Hematopoietic multipotent progenitor cell treated with erythropoietin and hydrocortisone succinate and interleukin-3 and kit ligand, for 15 days (in vitro differentiated cells): ENCODE measurements at places on chromosomes 1 and 21.

- DNase-seq = no peak
Observed at GRCh38 chr1:222182641-222183040, 365.3 kb downstream of the HHIPL2 start.

DNA sequence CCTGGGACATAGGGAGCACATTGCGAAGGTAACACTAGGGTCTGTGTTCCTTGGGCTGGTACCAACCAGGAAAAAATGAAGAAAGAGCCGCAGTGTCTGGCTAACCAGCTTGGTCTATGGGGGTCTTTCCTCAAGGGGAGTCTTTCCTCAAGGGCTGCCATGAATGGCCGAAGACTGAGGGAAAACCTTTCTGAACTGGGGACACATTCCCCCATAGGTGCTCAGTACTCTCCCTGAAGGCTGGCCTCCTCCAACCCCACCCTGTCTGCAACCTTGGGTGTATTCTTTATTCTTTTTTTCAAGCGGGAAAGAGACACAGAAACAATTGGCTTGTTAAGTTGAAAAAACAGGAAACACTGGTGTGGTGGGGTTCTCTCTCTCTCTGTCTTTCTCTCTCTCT, 200.5 kb downstream of the BACH1 start:
- no peak for DNase-seq

DNA sequence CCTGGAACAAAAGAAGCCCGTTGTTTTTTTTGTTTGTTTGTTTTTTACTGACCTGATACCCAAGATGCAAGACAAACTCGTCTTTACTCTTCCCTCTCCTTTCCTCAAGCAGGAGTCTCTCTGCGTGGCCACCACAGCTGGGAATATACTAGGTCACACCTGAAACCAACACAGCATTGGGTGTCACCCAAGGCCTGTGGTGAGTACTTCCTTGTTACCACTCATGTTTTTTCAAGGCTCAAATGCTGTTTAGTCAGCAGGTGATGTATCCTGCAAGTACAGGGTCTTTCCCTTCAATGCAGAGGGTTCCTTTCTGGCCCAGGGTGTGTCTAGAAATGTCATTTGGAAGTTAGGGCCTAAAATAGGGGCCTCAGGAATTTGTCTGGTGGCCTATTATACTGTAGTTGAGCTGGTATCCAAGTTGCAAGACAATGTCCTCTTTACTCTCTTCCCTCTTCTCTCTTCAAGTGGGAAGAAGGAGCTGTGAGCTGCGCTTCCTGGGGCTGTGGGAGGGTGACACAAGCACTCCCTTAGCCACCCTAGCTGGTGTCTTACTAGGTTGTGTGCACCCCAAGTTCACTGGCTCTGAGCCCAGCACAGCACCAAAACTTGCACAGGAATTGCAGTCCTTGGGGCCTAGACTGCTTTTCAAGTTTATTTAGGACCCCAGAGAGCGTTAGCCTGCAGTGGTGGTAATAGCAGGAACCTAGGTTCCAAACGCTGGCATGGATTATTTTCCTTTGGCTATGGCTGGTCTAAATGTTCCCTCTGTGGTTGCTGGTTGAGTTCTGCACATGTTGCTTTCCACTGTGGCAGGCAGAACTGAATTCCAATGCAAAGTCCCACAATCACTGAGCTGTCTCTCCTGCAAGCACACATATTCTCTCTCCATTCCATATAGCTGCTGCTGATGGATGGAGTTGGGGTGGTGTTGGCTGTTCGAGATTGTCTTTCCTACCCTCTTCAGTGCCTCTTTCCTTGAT, 91.4 kb upstream of the LYPLAL1 start:
- DNase-seq = no peak

GRCh38 chr21:39467746-39468145, 16.0 kb downstream of the SH3BGR start:
- DNase-seq = no peak

- DNase-seq = no peak
Observed at GRCh38 chr1:6239950-6240768, 3.8 kb upstream of the HES3 start.

DNA sequence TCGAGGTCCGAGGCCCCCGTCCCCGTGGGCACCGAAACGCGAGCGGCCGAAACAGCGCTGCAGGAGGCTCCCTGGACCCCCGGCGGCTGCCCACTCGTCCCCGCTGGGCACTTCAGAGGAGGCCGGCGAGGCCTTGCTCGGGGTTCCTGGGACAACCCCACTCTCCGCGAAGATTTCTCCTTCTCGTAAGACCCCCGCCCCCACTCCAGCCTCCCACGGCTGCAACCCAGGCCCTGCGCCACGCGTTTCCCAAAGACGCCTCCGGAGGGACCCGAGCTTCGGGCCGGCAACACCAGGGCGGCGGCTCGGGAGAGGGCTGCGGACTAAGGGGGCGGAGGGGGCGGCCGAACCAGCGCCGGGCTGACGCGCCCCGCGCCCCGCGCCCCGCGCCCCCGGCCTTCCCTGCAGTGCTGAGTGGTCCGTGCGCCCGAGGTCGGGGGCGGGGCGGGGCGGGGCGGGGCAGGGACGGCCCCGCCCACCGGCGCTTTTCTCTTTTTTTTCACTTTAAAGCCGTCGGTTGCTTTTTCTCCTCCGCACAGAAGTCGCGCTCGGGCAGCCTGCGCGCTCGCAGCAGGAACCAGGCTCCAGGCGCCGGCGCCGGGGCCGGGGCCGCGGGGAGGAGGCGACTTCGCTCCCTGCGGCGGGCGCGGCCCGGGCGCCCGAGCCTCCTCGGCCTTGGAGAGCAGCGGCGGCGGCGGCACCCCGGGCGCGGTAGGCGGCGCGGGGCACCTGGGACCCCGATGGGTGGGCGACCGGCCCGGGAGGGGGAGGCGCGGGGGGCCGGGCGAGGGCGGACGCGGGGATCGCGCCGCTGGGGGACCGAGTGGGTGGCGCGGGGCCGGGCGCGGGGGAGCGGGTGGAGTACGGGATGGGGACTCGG, at the start of gene SPSB1:
TSS of gene SPSB1 (plus strand) at position 534 of the 880 bp plus-strand sequence. CDS start 62,998 bp downstream, outside the sequence.
- DNase-seq = no peak

DNA sequence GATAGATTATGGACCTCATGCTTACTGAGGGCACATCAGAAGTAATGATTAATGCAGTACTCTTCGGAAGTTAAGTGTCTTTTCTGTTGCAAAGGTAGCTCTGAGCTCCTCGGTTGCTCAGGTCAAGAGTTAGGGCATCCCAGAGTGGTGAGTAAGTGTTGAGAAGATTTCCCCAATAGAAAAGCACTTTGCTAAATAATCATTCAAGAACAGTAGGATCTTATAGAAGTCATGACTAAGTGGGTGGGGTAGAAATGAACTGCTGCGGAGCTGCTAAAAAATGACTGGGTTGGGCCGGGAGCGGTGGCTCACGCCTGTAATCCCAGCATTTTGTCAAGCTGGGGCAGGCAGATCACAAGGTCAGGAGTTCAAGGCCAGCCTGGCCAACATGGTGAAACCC, 648.6 kb upstream of the CAMK1G start:
- DNase-seq = no peak

GRCh38 chr1:217133958-217134856, 411.0 kb upstream of the ESRRG start:
- no peak for DNase-seq

- DNase-seq = no peak
Observed at GRCh38 chr21:33682992-33683627, 40.8 kb downstream of the ITSN1 start.

GRCh38 chr1:115757856-115758255, 10.7 kb downstream of the CASQ2 start:
- no peak for DNase-seq

- DNase-seq = peak; percentile 17
Observed at GRCh38 chr1:168498159-168498631, 45.6 kb downstream of the XCL2 start.

- no peak for DNase-seq
Observed at GRCh38 chr1:183161391-183161790, 24.7 kb upstream of the LAMC2 start.

DNA sequence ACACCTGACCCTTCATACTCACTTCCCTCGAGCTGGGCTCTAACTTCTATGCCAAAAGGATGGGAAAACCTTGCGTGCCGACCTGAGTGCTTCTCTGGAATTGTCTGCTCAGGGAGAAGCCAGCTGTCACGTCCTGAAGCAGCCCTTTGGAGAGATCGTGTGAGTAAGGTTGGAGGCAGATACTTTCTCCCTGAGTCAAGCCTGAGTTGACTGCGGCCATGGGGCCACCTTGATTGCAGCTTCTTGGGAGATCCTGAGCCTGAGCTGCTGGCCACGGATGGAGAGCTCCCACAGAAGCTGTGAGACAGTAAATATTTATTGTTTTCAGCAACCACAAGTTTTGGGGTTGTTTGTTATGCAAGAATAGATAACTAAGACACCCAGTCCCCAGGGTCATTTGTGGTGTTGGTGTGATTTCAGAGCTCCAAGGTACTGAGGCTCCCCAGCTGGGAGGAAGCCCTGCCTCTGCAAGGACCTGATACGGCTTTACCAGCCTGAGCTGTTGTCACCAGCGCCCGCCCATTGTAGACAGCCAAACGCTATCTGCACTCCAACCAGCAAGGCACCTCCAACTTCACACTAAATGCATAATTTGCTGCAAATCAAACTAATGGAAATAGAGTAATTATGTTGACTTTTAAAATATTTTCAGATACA, 531.6 kb downstream of the PTPRU start:
- no peak for DNase-seq

GRCh38 chr1:40042341-40042740, 1.8 kb downstream of the CAP1 start:
- no peak for DNase-seq

- no peak for DNase-seq
Observed at GRCh38 chr1:119326251-119326650, 42.3 kb upstream of the HAO2 start.

GRCh38 chr1:30688920-30689794, 34.2 kb downstream of the MATN1 start:
- no peak for DNase-seq

DNA sequence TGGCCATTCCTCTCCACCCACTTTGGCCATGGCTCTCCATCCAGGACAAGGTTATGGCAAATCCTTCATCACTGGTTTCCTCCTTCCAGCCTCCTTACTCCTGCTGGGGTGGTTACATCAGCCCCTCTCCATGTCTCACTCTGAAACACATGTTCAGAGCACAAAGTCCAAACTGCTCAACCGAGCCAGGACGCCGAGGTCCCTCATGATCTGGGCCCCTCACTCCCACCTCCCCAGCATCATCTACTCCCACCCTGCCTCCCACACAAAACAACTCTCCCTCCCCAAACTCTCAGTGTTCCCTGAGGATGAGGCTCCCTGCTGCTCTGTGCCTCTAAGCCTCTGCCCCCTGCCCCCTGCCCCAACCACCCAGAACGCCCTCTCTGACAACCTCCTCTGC, 33.3 kb upstream of the ZBTB40 start:
- no peak for DNase-seq

GRCh38 chr1:147719029-147719698, 41.2 kb downstream of the GJA5 start:
- DNase-seq = no peak

DNA sequence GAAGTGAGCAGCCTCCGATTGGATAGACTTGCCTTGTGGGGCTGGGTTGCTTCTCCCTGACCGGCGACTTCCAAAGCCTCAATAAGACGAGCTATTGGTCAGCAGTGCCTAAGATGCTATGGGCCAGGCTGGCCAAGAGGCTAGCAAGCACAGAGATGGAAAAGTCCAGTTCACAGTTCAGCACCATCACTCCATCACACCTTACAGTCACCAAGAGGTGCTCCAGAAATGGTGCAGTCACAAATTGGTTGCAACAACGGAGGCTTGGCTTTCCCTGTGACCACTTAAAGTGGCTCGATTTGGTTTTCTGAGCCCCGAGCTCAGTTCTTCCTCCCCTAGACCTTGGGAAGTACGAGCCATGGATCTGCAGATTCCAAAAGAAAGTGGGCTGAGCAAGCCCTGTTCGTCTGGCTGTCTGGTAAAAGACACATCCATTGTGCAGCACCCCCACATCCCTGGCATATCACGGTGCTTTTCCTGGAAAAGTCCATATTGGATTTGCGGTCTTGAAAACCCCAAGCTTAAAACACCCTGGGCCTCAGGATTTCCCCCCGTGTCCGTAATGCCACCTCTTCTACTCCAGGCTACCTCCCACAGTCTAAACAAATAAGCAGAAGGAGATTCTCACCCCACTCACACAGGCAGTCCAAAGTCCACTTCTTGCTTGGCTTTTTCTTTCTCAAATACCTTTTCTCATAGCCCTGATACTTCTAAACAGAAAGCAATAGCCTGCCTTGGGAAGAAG, 1.3 kb downstream of the SLAMF1 start:
- no peak for DNase-seq

GRCh38 chr1:101313356-101313755, 76.5 kb downstream of the S1PR1 start:
- no peak for DNase-seq

DNA sequence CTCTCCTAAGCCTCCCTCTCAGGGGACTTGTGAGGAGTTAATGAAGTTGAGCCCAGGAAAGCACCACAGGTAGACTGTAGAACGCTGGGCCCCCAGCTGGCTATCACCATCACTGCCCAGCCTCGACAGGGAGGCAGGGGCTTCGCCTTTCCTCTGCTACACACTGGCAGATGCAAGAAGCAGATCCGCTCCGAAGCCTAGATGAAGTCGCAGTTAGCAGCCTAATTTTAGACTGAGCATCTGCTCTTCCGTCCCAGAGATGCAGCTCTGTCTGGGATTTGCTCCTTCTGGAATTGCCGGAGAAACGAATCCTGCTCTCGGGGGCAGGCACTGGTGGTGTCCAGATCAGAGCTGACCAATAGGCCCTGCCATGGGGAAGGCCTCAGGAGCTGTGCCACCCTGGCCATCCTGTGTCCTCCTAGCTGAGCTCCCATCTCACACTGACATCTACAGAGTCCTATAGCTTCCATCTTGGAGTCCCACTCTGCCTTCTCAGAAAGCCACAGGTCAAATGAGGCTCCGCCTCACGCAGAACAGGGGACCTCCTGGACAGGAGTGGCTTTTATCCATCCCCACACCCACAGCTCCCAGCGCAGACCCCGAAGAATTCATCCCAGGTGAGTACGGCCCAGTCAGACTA, 186.8 kb upstream of the EDN2 start:
- no peak for DNase-seq

DNA sequence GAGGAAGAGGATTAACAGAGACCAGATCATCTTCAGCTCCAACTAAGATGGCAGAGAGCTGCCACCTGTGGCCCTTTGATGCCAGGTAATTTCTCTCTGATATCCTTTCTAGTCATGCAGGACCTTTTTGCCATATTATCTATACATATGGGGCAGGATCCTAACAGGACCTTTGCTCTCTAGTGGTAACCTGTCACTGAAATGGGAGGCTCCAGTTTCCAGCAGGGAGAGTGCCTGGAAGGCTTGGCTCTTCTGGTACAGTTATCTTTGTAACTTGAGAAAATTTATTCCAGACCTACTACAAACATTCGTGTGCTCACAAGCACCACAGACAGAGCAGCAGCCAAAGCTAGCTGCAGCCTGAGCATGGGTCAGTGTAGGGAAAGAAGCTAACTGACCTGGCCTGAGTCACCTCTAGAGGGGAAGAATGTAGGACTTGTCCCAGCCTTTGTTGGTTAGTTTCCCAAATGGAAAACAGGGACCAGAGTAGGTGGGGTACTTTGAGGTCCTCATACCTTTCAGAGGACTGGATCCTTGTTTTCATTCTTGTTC, 86.5 kb upstream of the MACF1 start:
- DNase-seq = no peak

- no peak for DNase-seq
Observed at GRCh38 chr1:110637475-110637874, 31.3 kb upstream of the KCNA2 start.

- DNase-seq = no peak
Observed at GRCh38 chr1:54854381-54855020, 32.5 kb downstream of the DHCR24 start.

GRCh38 chr1:8701794-8702471, 115.5 kb downstream of the RERE start:
- DNase-seq = no peak

- no peak for DNase-seq
Observed at GRCh38 chr1:167706931-167707877, 14.6 kb upstream of the MPZL1 start.

GRCh38 chr1:57058652-57059501, 93.1 kb upstream of the C8B start:
- DNase-seq = no peak
